ENCODE measurements at places on chromosomes 12 and 14.

- no peak for DNase-seq
These were observed 9.0 kb downstream of the ACTN1 start for GRCh38 chr14:68970038-68970612.

DNA sequence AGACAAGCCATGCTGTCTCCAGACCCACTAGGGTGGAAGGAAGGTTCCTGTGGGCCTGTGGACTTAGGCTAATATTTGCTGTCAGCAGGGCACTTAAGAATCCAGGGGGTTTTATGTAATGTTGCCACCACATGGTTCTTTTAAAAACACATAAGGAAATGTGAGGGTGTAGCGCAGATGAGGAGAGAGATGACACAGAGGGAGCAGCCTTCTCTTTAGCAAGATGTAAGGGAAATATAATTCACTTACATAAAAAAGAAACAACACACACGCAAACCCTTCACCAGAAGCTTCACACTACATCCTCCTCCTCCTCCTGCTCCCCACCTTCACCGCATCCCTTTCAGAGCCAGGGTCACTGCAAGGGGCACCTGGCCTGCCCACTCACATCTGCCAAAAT is 4.9 kb upstream of the PIP4K2C start:
- no peak for DNase-seq

- DNase-seq, result no peak
These were observed 5.0 kb upstream of the EPS8 start for GRCh38 chr12:15794196-15794595.

DNA sequence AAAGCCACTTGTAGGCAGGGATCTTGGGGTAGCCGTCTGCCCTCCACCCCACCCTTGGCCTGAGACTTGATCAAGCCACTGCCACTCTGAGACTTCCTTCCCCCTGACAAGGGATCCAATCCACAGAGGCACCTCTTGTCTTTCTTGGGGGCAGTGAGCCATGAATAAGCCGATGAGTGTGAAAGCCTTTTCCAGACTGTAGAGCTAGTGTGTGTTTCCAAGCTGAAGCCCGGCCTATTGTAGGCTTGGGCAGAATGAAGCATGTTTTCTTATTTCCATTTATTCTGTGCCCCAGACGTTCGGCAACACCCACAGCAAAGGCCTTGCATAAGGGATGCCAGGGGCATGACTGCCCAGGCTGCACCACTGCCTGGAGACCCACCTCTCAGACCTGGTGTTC is 991.6 kb downstream of the BCL11B start:
- DNase-seq, result no peak

Data from left hindlimb (tissue), 1 donor.